HAP-1 (cell line): ENCODE measurements at places on chromosomes 16 and 17.

GRCh38 chr16:22252317-22252716, 44.9 kb upstream of the POLR3E start:
- DNase-seq = no peak

DNA sequence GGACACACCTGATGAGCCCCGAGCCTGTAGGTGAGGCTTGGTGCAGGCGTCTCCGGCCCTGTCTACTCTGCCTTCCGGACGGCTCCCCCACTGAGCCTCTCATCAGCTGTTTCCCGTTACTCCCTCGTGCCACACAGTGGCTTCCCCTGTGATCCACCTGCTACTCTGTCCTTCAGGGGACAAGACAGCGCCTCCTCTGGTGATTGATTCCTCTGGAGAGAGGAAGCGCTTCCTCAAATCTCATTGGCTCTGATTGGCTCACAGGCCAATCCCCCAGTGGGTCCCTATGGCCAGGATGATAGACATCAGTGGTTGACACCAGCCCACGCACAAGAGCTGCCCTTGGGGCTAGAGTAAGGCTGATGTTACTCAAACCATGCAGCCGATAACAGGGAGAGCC, 24.0 kb downstream of the RNF213 start:
- no peak for DNase-seq

- no peak for DNase-seq
Measured at GRCh38 chr16:66610111-66610820, 5.8 kb downstream of the CMTM3 start.

- DNase-seq = peak; percentile 36
Measured at GRCh38 chr16:1612320-1613111, at the start of gene CRAMP1. CRAMP1 (plus strand) TSS chr16:1612360; CDS start chr16:1614640, 2,280 bp downstream.

DNA sequence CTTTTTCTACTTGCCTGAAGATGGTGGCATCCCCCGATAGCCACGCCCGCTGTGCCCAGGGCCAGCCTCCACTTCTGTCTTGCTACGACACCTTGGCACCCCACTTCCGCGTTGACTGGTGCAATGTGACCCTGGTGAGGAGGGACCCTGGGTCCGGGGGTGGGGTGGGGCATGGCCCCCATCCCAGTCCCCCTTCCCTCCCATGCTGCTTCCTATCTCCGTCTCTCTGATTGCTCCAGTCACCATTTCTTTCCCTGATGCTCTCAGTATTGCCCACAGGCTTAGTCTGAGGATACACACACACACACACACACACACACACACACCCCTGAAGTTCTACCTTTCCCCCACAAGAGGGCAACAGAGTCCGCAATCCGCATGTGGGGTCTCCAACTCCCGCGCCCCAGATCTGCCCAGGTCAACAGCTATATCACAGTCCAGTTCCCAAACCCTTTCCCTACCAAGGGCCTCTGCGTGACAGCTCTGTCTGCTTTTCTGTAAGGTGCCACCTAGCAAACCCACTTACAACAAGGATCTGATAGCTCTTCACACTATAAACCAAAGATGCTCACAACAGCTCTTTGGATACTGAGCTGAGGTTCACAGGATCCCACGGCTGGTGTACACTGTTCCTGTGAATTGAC, 3.4 kb downstream of the SGCA start:
- DNase-seq = peak; percentile 37

- DNase-seq = no peak
Measured at GRCh38 chr17:21676281-21677111, 15.8 kb upstream of the KCNJ18 start.

DNA sequence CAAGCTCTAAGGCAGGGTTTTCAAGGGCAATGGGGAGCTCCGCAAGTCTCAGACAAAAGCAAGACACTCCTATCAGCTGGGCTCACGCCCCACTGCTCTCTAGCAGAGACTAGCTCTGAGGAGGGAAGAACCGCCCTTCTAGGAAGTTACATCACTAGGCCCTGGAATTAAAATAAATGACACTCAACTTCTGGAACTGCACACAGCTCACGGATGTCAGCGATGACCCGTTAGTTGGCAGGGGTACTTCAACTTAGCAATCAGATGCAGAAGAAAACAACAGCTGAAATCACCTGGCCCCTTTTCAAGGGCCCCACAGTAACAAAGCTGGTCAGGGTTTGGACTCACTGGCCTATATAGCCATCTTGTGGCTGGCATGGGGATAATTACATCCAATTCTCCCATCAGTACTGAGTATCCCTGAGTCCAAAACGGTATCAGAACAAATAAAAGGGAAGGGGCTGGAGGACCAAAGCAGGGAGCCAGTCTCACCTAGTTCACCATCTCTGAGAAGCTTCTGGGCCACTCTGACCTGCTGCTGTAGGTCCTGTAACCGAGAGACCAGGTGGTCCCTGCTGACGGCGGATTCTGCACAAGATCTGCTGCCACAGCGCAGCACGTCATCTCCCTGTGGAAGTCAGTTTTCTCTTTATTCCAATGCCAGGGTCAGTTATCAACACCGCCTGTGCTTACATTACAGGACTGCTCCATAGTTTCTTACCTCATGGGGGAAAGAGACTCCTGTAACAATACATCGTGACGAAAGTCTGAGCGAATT, 22.2 kb downstream of the SERPINF1 start:
- DNase-seq = no peak

GRCh38 chr17:58370716-58371115, 18.7 kb upstream of the SUPT4H1 start:
- DNase-seq = no peak

DNA sequence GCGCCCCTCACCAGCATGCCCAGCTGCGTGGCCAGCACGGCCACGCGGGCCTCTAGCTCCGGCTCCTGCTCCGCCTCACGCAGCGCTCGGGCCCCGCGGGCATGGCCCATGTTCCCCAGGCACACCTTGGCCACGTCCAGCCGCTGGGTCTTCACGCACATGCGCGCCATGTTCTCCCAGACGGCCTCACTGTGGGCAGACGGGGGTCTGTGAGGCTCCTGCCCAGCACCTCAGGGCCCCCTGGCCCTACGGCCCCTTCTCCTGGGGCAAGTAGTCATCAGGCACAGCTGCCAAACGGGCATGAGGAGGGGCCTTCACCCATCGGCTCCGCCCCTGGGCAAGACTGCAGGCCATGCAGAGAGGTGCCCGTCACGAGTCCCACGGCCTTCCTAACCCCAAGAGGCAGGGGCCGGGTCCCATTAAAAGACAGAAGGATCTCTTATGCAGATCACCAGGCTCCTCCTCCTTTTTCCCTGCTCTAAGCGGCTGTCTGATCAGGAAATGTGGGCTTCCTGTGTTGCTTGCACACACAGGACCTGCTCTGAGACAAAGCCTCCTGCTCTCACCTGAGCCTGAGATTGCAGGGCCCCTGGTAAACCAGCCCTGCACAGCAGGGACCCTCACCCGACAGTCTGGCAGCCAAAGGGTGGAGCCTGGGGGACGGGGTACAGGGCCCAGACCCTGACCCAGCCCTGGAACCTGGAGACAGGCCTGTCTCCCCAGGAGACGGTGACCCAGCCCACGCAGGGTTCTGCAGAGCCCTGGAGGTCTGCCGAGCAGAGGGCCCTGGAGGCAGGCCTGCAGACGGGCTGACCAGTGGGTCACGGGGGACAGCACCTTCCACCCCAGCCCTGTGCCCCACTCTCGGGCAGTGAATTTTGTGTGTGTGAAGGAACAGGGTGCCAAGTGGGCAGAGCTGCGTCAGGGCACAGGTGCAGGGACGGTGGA, 6.6 kb upstream of the TMEM204 start:
- no peak for DNase-seq

GRCh38 chr16:82331974-82332750, 162.1 kb upstream of the MPHOSPH6 start:
- DNase-seq = no peak

- no peak for DNase-seq
Measured at GRCh38 chr16:89010210-89010925, 33.4 kb upstream of the CBFA2T3 start.

DNA sequence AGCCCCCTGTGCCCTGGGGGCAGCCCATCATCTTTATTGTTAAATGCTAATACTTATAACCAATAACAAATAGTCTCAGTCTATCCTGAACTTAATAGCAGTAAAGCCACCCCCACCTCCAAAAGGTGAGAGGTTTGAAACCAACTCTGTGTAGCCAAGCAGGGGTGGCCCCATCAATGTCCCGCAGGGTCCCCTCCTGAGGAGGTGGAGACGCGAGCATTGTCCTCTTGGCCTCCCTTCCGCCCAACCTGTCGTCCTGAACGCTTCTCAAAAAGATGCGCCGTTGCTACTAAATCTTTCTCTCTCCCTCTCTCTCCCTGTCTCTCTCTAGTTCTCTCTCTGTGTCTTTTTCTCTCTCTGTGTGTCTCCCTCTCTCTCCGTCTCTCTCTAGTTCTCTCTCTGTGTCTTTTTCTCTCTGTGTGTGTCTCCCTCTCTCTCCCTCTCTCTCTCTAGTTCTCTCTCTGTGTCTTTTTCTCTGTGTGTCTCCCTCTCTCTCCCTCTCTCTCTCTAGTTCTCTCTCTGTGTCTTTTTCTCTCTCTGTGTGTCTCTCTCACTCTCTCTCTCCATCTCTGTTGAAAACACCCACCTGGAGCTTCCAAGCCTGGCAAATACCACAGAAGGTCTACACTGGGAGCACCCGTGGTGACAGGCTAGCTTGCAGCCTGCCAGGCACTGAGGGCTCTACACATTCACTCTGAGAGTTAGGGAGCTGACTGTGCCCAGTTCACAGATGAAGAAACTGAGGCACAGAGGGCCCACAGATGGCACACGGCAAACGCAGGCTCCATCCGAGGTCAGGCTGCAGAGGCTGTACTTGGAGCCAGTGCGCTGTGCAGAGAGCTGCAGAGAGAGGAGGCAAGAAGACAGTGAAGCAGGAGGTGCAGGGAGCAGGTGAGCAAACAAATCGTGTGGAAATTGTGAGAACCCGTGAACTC, 185.9 kb downstream of the C16orf95 start:
- no peak for DNase-seq

DNA sequence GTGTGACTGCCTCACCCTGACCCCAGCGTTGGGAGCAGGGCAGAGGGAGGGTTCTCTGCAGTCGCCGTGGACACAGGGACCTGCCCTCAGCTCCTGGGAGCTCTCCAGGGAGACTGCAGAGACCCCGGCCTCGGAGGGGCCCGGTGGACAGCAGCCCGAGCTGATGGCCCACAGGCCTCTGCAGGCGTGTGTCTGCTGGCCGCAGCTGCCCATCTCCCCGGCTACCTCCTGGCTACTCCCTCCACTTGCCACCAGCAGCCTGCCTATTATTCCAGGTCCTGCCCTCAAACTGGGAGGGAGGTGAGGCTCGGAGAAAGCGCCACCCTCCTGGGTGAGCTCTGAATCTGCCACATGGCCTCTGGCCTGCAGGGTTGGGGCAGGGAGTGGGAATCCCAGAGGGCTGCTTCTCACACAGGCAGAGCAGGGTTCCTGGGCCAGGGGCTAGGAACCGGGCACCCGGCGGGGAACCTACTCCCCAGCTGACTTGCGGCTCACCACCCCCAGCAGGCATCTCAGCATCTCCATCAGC, 7.2 kb downstream of the SLC16A5 start:
- DNase-seq = no peak

- no peak for DNase-seq
Measured at GRCh38 chr17:39095309-39095686, 56.1 kb downstream of the PLXDC1 start.

DNA sequence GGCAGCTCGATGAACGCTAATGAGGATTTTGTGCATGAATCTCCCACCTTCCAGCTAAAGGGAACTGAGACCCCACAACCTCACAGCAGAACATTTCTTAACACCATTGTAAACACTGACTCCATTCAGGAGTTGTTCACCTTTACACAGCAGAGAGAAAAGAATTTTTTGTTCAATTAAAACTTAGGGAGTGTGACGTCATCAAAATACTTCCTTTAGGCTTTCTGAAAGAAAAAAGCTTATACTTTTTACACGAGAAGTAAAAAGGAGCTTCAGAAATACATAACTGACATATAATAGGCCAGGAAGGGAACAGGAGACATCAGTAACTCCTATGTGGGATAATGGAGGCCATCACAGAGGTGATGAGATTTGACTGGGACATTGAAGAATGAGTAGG, 98.1 kb upstream of the AXIN2 start:
- DNase-seq = no peak

DNA sequence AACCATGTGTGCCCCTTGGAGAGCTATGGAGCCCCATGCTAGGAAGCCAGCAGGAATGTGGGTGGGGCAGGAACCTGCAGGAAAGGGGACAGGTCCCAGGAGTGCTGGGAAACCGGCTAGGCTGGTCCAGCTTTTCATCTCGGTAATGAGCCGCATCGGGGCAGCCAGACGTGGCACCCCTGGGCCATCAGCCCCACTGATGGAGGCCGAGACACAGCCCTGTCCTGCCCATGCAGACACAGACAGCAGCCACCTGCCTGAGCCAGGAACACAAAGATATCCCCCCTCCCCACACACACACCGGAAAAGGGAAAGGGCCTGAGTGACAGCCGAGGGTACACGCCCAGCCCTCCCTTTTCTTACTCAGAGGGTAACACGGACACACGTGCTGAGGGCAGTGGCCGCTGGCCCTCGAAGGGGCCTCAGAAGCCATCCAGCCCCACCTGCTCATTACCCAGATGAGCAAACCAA, 18.1 kb downstream of the PPL start:
- DNase-seq = no peak

DNA sequence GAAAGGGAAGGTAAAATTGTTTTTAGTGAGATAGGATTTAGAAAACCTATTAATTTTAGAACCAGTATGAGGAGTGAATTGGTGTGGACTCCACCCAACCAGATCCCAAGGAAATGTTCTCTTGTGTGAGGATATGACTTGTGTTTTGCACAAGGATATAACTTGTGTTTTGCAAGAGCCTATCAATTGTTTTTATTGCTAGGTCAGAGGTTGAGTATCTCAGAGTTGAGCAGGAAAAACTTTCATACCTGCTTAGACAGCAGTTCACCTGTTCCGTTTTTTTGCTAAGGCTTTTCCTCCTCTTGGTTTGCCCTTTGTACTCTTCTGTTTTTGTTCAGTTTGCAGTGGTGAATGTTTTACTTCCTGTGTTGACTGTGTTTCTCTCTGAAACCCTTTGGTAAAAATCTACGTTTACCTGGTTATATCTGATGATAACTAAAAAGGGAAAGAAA, 5.1 kb downstream of the NBR1 start:
- no peak for DNase-seq

DNA sequence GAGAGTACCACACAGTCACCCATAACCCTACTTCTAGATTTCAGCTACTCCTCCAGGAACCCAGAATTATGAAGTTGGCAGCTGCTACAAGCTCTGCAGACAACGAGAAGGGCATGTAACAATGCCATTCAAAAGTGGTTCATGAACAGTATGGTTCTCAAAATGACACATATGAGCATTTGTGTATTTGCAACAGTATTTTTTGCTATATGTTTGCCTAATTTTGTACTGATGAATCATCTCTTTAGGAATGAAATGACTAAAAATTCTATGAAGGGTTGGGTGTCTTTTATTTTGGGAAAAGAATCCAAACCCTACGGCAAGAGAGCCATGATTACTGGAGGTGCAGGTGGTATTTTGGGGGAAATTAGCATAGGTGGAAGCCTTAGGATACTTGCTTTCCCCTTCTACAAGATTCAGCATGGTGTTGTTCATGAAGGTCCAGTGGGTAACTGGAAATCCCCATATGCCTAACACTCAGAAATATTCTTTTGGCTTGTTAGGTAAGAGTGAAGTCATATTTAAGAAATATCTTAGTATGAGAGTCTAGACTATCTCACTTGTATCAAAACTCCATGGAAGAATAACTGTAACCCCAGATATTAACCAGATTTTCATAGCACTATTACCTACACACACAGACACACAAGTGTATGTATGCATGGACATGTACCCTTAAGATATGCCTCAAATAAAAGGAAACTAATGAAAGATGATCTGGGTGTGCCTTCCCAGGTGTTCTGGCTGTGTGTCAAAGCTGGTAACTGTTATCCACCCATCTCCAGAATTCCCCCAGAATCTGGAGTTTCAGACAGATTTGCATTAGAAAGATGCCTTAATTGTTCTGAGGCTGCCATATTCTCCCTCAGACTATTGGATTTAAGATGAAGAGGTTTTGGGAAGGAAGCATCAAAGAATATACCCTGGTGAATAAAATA, 688.2 kb upstream of the SOX9 start:
- no peak for DNase-seq
